ENCODE measurements at places on chromosomes 11 and 22. TPM values are rescaled to one million over a fixed set of nuclear protein-coding genes. Genes with fewer than 3 reads are reported as not detected.
A peak's percentile ranks its signal among the peaks of the same experiment; 100 is the strongest.

GRCh38 chr11:19018901-19019300, 41.6 kb downstream of the MRGPRX2 start:
- peak; percentile 11 for DNase-seq

GRCh38 chr22:40396882-40397281, 26.5 kb downstream of the SGSM3 start:
- no peak for DNase-seq

DNA sequence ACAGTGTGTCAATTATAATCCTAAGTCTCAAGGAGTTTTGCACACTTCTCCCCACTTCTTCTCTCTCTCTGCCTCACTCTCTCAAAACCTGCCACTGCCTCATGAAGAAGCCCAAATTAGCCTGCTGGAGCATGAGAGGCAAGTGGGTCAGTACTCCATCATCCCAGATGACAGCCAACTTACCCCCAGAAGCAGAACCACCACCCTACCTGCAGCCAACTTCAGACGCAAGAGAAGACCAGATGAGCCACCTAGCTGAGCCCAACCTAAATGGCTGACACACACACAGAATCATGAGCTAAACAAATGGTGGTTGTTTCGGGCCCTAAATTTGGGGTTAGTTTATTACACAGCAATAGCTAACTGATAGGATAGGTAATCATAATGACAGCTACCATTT, 61.2 kb downstream of the CD82 start:
- no peak for DNase-seq

Gene MRGPRF
- total RNA-seq: 0.25 TPM

Gene MS4A12
- 0.27 TPM for total RNA-seq
